ENCODE measurements at places on chromosomes 2 and 18.

GRCh38 chr2:225340923-225341322 is 58.6 kb upstream of the NYAP2 start:
- DNase-seq = no peak

DNA sequence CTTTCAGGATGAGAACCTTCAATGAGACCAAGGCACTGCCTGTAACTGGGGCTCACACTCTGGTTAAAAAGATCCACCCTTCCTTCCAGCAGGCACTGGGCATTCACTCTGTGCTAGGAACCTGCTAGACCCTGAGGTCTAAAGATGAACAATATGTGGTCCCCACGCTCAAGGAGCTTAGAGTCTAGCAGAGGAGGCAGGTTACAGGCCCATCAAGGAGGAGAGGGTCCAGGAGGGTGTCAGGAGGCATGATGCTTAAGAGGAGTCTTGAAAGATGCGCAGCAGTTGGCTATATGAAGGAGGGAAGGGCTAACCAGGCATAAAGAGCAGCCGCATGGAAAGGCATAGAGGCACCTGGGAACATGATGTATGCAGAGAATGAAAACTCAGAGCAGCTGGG is 4.5 kb downstream of the ANKRD53 start:
- DNase-seq = no peak

DNA sequence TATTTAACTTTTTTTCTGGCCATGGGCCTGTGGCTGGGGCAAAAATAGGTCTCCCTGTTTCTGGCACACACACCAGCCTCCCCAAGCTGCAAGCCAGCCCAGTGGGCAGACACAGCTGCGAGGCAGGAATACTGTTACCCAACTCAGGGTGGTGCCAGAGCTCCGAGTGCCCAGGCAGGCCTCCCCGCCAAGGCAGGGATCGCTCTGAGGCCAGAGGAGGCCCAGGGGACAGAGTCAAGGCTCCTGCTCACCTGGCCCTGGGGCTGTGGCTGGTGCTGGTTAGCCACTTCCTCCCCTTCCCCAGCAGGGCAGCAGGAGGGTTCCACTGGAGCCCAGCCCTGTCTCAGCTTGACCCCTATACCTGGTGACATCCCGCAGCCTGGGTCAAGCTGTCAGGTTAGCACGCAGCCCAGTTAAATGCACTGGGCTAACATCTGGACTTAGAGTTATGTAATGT is 67.1 kb upstream of the EPAS1 start:
- DNase-seq = no peak

DNA sequence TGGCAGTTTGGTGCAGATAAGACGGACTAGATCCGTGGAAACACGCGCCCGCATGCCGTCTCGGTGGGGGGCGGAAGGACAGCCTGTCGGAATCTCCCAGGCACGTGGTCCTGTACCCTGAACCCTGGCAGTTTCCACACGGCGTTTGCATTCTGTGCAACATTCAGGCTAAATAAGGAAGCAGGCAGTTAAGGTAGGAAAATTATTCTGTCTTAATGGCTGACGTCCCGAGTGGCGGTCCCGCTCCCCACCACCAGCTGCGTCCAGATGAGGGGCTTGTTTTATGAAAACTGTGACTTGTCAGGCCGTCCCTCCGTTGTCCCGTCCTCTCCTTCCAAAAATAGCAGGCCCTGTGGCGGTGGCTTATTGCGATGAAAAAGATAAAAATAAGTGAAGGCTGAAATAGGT is 120.2 kb downstream of the NFATC1 start:
- no peak for DNase-seq

- DNase-seq = no peak
These were observed 125.6 kb downstream of the CTNNA2 start for GRCh38 chr2:79638410-79638809.

- no peak for DNase-seq
These were observed 324.4 kb upstream of the CELF4 start for GRCh38 chr18:37889963-37890362.

- no peak for DNase-seq
These were observed 46.3 kb downstream of the ZCCHC2 start for GRCh38 chr18:62569081-62569655.

Measured in frontal cortex (tissue), 4 donors.